Thymus (tissue), 14 donors: ENCODE measurements at places on chromosomes 5 and 9. TPM values are rescaled to one million over a fixed set of nuclear protein-coding genes. Genes with fewer than 3 reads are reported as not detected.
A peak's percentile ranks its signal among the peaks of the same experiment; 100 is the strongest.

TMEM215 gene
- polyA plus RNA-seq = 0.02 TPM

CCDC112 gene
- 5.6 TPM for polyA plus RNA-seq

LCN10 gene
- polyA plus RNA-seq = 12.5 TPM

NME5 gene
- polyA plus RNA-seq = 4.3 TPM

GRCh38 chr5:134479839-134480238 is 45.6 kb upstream of the JADE2 start:
- H3K36me3 ChIP-seq = no peaks in the 10 kb centered on the region
- no peak overlapping the region for H3K4me3 ChIP-seq
- no peaks in the 10 kb centered on the region for H3K4me1 ChIP-seq
- no peak for DNase-seq
- no peak overlapping the region for H3K27ac ChIP-seq

GRCh38 chr9:71896761-71897160 is 14.2 kb downstream of the ABHD17B start:
- DNase-seq = no peak
- no peaks in the 10 kb centered on the region for H3K36me3 ChIP-seq
- peak overlapping the region; percentile 19 for H3K4me3 ChIP-seq
- H3K4me1 ChIP-seq = peaks cover 43% of the 10 kb centered on the region
- no peaks in the 10 kb centered on the region for H3K27me3 ChIP-seq

DNA sequence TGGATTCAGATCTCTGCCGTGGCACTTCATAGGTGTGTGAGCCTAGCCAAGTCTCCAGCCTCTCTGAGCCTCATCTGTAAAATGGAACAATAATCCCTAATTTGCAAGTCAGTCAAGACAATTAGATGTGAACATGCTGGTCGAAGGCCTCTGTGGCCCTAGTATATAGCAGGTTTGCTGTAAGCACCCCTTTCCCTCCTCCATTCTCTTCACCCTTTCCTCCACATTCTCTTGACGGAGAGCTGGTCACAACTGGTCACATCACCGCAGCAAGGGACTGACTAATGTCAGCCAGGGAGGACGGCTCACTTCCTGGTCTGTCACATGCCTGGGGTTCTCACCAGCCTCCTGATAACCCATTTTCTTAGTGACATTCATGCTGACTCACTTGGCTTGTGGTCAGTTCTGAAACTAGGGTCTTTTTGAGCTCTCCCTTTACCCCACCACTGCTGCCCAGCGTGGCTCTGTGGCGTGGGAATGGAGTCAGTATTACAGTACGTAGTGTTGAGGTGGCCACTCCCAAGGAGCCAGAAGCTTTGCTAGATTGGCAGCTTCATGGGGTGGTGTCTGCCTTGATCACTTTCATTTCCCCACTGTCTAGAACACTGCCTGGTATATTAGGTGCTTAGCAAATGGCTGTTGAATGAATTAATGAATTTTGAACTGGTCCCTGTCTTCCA is 47.8 kb downstream of the ERGIC1 start:
- no peak for DNase-seq
- H3K36me3 ChIP-seq = peaks cover 29% of the 10 kb centered on the region
- no peak overlapping the region for H3K27ac ChIP-seq
- no peak overlapping the region for H3K4me3 ChIP-seq
- no peaks in the 10 kb centered on the region for H3K27me3 ChIP-seq

DNA sequence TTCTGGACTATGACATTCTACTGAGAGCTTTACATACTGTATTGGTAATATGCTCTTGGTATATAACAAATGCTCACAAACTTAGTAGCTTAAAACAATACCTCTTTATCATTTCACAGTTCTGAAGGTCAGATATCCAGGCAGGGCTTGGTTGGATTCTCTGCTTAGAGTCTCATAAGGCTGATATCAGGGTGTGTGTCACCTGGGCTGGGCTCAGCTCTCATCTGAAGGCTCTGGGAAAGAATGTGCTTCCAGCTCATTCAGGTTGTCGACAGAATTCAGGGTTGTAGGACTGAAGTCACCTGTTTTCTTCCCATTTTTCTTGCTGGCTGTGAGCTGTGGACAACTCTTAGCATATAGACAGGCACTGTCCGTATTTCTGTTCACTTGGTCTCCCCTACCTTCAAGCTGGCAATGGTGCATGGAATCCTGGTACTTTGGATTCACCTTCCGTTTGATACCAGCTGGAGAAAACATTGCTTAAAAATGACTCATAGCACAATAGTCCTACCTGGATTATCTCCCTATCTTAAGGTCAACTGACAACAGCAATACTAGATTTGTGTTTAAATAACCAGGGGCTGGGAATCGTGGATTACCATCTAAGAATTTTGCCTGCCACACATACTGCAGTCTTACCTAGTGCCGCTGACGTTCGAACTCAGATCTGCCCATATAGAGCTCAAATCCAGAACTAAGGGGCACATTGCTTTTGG is 69.2 kb downstream of the RCL1 start:
- H3K27ac ChIP-seq = no peak overlapping the region
- no peak for DNase-seq
- H3K4me3 ChIP-seq = no peak overlapping the region
- H3K4me1 ChIP-seq = no peaks in the 10 kb centered on the region

GRCh38 chr5:60259730-60260129 is 366.2 kb upstream of the PDE4D start:
- no peak for DNase-seq
- no peaks in the 10 kb centered on the region for H3K36me3 ChIP-seq
- no peaks in the 10 kb centered on the region for H3K4me1 ChIP-seq
- no peak overlapping the region for H3K4me3 ChIP-seq

DNA sequence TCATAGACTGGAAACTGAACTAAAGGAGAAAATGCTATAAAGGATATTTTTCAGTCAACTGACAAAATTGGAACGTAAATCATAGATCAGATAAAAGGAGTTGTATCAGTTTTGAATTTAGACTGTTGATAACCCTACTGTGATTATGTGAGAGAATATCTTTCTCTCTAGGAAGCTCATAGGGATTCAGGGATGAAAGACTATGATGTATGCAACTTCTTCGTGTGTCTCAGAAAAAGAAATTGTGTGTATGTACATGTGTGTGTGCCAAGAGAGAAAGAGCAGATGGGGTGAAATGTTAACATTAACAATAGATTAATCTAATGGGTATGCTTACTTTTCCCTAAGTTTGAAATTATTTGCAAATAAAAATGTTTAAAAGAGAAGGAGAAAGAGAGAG is 30.7 kb upstream of the C5orf58 start:
- H3K36me3 ChIP-seq = no peaks in the 10 kb centered on the region
- DNase-seq = no peak
- no peaks in the 10 kb centered on the region for H3K4me1 ChIP-seq
- H3K27me3 ChIP-seq = no peaks in the 10 kb centered on the region

DNA sequence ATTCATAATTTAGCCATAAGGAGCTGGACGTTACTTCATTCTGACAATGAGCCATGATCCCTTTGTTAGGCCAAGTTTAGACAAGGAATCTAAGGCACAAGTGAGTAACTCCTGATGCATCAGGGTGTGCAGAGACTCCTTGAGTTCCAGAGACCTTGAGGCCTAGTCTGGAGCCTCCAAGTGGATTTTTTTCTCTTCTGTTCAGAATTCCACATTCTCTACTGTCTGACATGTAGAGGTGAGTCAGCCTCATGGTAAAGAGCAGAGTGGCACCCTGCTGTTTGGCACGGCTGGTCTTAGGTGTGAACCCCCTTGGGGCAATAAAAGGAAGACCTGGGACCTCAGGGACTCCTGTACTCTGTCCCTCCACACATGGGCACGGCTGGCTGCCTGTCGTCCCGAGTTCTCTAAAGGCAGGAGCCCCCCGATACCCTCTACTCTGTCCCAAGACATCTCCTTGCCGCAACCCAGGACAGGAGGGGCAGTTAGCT is 22.0 kb upstream of the TGFBI start:
- no peak overlapping the region for H3K27ac ChIP-seq
- no peak overlapping the region for H3K4me3 ChIP-seq
- H3K36me3 ChIP-seq = no peaks in the 10 kb centered on the region
- no peaks in the 10 kb centered on the region for H3K27me3 ChIP-seq
- H3K4me1 ChIP-seq = no peaks in the 10 kb centered on the region
- DNase-seq = no peak
